ENCODE measurements at places on chromosomes 4 and X. TPM values are rescaled to one million over a fixed set of nuclear protein-coding genes. Genes with fewer than 3 reads are reported as not detected.
A peak's percentile ranks its signal among the peaks of the same experiment; 100 is the strongest.

AMOT gene
- total RNA-seq = 4.7 TPM

NEIL3 gene
- 0.46 TPM for total RNA-seq

MAGEB6B gene
- not detected for total RNA-seq

LPAR4 gene
- total RNA-seq = not detected

SSX1 gene
- not detected for total RNA-seq

ABCE1 gene
- total RNA-seq = 86.5 TPM

CD38 gene
- total RNA-seq = 12.6 TPM

SLIT2 gene
- 35.1 TPM for total RNA-seq

CHRDL1 gene
- total RNA-seq = 33.5 TPM

COQ2 gene
- total RNA-seq = 12.6 TPM

GRCh38 chr4:8336412-8337075 is 67.0 kb downstream of the HTRA3 start:
- no peaks in the 10 kb centered on the region for H3K4me1 ChIP-seq
- H3K36me3 ChIP-seq = no peaks in the 10 kb centered on the region
- H3K27me3 ChIP-seq = no peaks in the 10 kb centered on the region
- no peak overlapping the region for H3K4me3 ChIP-seq

DNA sequence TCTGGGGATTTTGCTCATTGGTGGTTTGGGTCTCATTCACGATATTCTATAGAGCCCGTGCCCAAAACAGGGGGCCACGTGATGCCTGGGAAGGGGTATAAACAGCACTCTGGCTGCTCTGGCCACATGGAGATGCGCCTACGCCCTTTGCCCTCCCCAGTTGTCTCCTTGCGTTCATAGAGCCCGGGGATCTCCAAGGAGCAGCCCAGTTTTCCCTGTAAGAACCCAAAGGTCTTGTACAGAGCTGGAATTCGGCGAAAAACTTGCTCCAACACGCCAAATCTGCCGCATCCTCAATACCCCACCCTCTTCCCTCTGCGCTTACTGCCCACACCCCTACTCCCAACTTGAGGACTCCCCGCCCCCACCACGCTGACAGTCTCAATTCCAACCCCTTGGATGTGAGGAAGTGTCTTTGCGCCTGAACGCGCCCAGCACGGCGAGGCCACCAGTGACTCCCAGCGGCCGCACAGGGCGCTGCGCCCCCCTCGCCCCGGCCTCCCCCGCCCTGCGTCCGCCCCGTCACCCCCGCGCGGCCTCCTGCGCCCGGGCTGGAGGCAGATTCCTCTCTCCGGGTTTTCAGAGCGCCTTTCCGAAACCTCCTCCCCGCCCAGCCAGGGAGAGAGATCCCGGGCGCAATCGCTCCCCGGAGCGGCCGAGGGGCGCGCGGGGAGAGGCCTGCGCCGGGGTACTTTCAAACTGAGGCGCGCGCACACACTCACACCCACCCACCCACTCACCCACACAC is at the start of gene NHS:
TSS of gene NHS (plus strand) at position 582 of the 748 bp plus-strand sequence. CDS start 558 bp downstream, outside the sequence.
- no peaks in the 10 kb centered on the region for H3K27me3 ChIP-seq
- H3K4me1 ChIP-seq = no peaks in the 10 kb centered on the region
- H3K27ac ChIP-seq = no peak within 1 kb of the TSS
- H3K36me3 ChIP-seq = no peaks in the 10 kb centered on the region

DNA sequence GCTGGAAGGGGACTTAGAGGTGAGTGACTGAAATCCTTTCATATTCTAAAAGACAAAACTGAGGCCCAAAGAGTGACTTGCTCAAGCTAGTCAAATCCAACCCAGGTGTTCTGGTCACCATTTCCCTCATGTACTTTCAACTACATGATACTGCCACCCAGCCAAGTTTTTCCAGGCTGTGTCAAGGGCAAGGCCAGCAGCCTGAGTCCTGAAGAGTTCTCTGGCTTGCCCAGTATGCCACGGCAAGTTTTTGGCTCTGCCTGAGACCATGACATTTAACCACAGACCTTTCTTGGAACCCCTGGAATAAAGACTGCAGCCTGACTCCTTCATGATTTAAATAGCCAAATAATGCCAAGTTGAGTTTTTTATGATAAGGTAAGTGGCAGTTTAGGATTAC is 10.7 kb upstream of the TMEM164 start:
- H3K4me3 ChIP-seq = no peak overlapping the region
- DNase-seq = no peak
- no peak overlapping the region for H3K27ac ChIP-seq
- H3K27me3 ChIP-seq = no peaks in the 10 kb centered on the region
- no peaks in the 10 kb centered on the region for H3K4me1 ChIP-seq

DNA sequence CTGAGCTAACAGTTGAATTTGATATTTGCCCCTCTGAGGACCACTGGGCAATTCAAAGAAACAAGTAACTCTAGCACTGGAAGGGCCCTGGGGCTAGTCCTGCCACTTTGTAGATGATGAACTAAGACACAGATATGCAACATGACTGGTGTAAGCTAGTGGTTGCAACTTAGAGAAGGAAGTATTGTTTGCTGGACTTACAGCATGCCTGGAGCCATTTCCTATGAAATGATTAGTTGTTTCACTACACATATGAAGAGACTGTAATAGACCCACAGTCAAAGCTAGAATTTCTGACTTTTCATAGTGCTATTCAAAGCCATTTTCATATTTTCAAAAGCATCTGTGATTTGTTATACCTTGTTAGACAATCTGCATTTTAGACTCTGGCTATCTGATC is 96.2 kb downstream of the TSPAN7 start:
- no peaks in the 10 kb centered on the region for H3K4me1 ChIP-seq
- no peaks in the 10 kb centered on the region for H3K36me3 ChIP-seq
- no peak overlapping the region for H3K27ac ChIP-seq
- no peaks in the 10 kb centered on the region for H3K27me3 ChIP-seq
- no peak for DNase-seq

GRCh38 chr4:105057370-105058105 is 89.1 kb upstream of the TET2 start:
- H3K4me1 ChIP-seq = peaks cover 9% of the 10 kb centered on the region
- no peaks in the 10 kb centered on the region for H3K36me3 ChIP-seq
- no peaks in the 10 kb centered on the region for H3K27me3 ChIP-seq
- H3K27ac ChIP-seq = peak overlapping the region; percentile 22
- H3K4me3 ChIP-seq = no peak overlapping the region

GRCh38 chrX:1894740-1895139 is 279.9 kb downstream of the ASMT start:
- H3K27ac ChIP-seq = no peak overlapping the region
- no peak overlapping the region for H3K4me3 ChIP-seq
- no peaks in the 10 kb centered on the region for H3K4me1 ChIP-seq
- no peaks in the 10 kb centered on the region for H3K36me3 ChIP-seq
- H3K27me3 ChIP-seq = no peaks in the 10 kb centered on the region

DNA sequence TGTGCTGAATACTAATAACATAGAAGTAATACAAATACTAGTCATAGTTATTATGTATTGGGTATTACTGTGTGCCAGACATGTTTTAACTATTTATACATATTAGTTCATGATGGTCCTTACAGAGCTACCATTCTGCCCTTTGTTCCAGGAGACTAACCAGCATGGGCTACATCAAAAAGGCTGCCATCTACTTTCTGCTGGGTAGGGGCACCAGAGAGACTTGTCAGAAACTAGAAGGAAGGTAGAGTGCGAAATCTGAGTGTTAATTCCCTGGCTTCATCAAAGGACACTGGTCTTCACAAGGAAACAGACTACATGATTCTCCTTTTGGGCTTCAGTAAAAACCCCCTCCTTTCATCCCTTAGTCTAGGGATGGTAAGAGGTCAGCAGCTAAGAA is 347.8 kb downstream of the GBA3 start:
- H3K27me3 ChIP-seq = no peaks in the 10 kb centered on the region
- H3K27ac ChIP-seq = no peak overlapping the region
- H3K36me3 ChIP-seq = no peaks in the 10 kb centered on the region
- H3K4me1 ChIP-seq = no peaks in the 10 kb centered on the region

DNA sequence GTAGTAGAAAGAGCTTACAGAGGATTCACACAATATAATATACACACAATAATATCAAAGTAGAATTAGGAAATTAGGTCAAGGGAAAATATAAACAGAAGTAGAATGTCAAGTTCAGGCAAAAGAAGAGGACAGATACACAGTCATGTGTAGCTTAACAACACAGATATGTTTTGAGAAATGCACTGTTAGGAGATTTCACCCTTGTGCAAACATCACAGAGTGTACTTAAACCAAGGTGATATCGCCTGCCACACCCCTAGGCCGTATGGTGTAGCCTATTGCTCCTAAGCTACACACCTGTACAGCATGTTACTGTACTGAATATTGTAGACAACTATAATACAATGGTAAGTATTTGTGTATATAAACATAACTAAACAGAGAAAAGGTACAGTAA is 110.0 kb upstream of the EDNRA start:
- H3K4me1 ChIP-seq = no peaks in the 10 kb centered on the region
- no peaks in the 10 kb centered on the region for H3K36me3 ChIP-seq

GRCh38 chrX:78748846-78749245 is 1.3 kb downstream of the LPAR4 start:
- H3K4me1 ChIP-seq = no peaks in the 10 kb centered on the region
- H3K27me3 ChIP-seq = no peaks in the 10 kb centered on the region
- H3K4me3 ChIP-seq = no peak overlapping the region
- no peaks in the 10 kb centered on the region for H3K36me3 ChIP-seq
- no peak overlapping the region for H3K27ac ChIP-seq

- no peaks in the 10 kb centered on the region for H3K4me1 ChIP-seq
- no peaks in the 10 kb centered on the region for H3K27me3 ChIP-seq
- H3K27ac ChIP-seq = no peak overlapping the region
- no peak overlapping the region for H3K4me3 ChIP-seq
These were observed 169.9 kb downstream of the IQCM start for GRCh38 chr4:149645790-149646189.

GRCh38 chrX:2863646-2864045 is 34.9 kb downstream of the GYG2 start:
- no peaks in the 10 kb centered on the region for H3K4me1 ChIP-seq
- no peak for DNase-seq
- H3K27ac ChIP-seq = no peak overlapping the region
- no peak overlapping the region for H3K4me3 ChIP-seq
- H3K27me3 ChIP-seq = no peaks in the 10 kb centered on the region
- no peaks in the 10 kb centered on the region for H3K36me3 ChIP-seq

DNA sequence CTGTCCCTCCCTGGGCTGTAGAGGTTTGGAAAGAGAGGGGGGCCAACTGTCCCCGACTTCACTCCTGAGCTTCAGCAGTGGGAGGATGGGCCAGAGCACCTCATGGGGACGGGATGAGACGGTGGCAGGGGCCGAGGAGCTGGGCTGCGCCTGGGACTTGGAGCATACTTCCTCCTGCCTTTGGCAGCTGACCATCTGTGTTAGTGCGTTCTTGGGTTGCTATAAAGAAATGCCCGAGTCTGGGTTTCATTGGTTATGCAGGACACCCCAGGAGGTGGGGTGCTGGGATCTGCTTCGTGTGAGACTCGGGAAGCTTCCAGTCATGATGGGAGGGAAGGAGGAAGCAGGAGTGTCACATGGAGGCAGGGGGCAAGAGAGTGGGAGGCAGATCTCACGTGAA is 7.4 kb downstream of the PSAPL1 start:
- H3K27ac ChIP-seq = no peak overlapping the region
- H3K27me3 ChIP-seq = no peaks in the 10 kb centered on the region
- no peak for DNase-seq
- no peaks in the 10 kb centered on the region for H3K36me3 ChIP-seq
- no peaks in the 10 kb centered on the region for H3K4me1 ChIP-seq

- no peaks in the 10 kb centered on the region for H3K4me1 ChIP-seq
- H3K27me3 ChIP-seq = no peaks in the 10 kb centered on the region
- no peak overlapping the region for H3K4me3 ChIP-seq
- no peaks in the 10 kb centered on the region for H3K36me3 ChIP-seq
- no peak for DNase-seq
These were observed 89.7 kb downstream of the NEXMIF start for GRCh38 chrX:74835566-74835965.

- no peak for DNase-seq
- no peaks in the 10 kb centered on the region for H3K36me3 ChIP-seq
- H3K27me3 ChIP-seq = no peaks in the 10 kb centered on the region
These were observed 426.1 kb downstream of the MID1IP1 start for GRCh38 chrX:39227371-39227770.

DNA sequence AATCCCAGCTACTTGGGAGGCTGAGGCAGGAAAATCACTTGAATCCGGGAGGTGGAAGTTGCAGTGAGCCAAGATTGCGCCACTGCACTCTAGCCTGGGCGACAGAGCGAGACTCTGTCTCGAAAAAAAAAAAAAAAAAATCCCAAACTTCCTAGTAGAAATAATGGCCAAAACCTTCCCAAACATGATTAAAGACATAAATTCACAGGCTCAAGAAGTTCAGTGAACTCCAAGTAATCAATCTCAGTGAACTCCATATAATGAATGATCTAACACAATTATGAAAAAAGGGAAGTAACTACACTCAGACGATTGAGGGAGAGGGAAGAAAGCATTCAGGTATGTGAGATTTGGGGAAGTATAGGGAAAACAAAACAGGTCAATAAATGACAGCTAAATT is 6.5 kb downstream of the FUNDC1 start:
- H3K27ac ChIP-seq = no peak overlapping the region
- H3K36me3 ChIP-seq = no peaks in the 10 kb centered on the region
- H3K4me3 ChIP-seq = no peak overlapping the region

DNA sequence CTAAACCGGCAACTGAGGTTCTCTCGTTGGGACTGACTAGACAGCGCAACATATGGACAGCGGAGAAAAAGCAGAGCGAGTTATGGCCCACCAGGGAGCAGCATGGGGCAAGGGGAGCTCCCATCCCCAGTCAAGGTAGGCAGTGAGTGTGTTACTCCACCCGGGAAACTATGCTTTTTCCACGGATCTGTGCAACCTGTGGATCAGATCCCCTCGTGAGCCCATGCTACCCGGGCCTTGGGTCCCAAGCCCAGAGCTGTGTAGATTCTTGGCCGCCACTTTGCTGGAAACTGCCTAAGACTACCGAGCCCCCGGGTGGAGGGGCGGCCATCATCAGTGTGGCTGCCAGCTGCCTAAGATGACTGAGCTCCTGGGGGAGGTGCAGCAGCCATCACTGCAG is 140.9 kb downstream of the PAPSS1 start:
- peak; percentile 26 for DNase-seq
- H3K27me3 ChIP-seq = no peaks in the 10 kb centered on the region
- H3K36me3 ChIP-seq = no peaks in the 10 kb centered on the region
- H3K4me3 ChIP-seq = no peak overlapping the region
- H3K4me1 ChIP-seq = no peaks in the 10 kb centered on the region

GRCh38 chr4:135532132-135532531 is 1330.5 kb upstream of the PABPC4L start:
- DNase-seq = no peak
- H3K27me3 ChIP-seq = no peaks in the 10 kb centered on the region
- H3K27ac ChIP-seq = no peak overlapping the region

DNA sequence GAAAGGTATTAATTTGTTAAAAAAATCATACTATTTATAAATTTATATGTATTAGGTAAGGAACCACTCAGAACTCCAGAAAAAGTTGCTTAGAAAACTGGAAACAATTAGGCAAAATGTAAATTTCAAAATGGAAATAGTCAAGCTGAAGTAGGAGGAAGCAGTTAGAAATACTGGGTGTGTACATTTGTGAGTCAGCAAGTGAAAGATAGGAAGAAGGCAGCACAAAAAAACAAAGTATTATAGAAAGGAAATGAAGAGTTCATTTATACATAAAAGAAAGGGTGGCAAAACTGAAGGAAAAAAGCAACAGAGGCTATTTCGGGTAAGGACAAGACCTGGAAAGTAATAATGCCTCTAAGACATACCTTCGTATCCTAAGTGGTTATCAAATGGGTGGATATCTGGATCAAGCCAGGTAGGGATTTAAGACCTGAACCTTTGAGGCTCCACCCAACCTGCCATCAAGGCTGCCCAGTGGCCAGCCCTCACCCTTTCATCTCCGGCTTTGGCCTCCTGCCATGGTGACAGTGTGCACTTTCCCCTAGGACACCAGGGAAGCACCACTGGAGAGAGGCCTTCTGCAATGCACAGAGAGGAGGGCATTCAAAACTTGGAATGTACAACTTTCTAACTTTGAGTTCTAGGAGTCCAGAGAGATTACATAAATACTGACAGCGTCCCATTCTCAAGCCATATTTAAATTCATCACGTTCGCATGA is at the start of gene LRRC66:
TSS of gene LRRC66 (minus strand) at position 428 of the 722 bp plus-strand sequence. CDS start 2,750 bp downstream, outside the sequence.
- DNase-seq = no peak
- no peaks in the 10 kb centered on the region for H3K4me1 ChIP-seq
- H3K27ac ChIP-seq = no peak within 1 kb of the TSS
- no peak within 1 kb of the TSS for H3K4me3 ChIP-seq

All from upper lobe of left lung (tissue), 6 donors.